ENCODE measurements at places on chromosomes 6 and 20.

- DNase-seq = no peak
Observed at GRCh38 chr6:170038251-170038650, 252.6 kb downstream of the DLL1 start.

DNA sequence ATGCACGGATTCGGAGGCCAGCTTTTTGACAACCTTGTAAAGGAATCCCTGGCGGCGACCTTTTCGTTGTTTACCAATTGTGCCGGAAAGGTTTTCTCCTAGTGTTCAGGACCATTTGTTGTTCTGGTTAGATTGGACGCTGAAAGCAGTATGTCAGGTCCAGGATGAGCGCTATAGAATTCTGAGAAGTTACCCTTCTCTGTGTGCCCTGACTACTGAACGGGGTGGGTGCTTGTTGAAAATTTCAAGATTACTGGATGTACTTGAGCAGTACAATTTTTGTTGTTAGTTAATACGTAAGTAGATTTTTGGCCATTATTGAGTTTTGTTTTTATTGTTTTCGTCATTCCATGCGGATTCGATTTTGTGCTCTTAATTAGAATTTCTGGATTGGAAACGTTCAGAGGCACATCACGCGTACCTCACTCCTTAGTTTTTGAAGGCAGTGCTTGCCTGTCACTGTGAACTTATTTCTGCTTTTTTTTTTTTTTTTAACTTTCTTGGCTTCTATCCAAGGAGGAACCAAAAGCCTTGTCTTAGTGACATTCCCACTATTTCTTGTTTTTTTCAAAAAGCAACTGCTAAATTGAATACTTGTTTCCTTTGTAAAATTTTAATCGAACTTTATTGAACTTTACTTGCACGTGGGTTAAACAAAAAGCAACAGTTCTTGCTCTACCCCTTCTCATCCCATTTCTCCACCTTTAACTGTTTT, 898 bp downstream of the XRN2 start:
- no peak for DNase-seq

DNA sequence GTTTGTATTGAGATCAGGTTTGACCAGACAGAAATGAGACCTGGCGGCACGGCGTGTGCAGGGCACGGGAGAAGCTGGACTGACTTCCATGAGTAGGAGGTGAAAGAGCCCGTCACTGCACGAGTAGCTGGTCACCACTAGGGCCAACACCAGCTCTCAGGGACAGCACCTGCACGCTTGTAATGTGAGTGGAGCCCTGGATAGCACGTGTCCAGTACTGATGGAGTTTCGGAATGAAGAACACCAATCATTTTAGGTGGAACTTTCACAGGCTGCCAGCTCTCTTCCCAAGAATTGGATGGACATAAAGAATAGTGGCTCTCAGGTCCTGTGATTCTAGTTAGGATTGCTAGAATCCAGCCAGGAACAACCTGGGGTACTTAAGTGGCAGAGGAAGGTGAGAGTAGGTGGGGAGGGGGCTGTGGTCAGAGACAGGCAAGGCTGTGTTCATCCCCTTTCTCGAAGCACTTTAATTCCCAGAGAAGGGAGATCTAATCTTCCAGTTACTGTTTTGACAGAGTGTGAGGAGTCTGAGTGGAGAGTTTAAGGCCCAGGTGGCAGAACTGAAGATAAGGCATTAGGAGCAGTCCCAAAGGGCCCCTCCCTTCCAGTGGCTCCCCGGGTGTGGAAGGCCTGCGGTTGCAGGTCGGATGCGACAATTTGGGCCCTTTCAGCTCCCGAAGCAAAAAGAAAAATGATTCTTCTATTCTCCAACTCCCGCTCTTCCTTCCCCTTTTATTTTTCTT, 314.8 kb downstream of the QKI start:
- DNase-seq = no peak

DNA sequence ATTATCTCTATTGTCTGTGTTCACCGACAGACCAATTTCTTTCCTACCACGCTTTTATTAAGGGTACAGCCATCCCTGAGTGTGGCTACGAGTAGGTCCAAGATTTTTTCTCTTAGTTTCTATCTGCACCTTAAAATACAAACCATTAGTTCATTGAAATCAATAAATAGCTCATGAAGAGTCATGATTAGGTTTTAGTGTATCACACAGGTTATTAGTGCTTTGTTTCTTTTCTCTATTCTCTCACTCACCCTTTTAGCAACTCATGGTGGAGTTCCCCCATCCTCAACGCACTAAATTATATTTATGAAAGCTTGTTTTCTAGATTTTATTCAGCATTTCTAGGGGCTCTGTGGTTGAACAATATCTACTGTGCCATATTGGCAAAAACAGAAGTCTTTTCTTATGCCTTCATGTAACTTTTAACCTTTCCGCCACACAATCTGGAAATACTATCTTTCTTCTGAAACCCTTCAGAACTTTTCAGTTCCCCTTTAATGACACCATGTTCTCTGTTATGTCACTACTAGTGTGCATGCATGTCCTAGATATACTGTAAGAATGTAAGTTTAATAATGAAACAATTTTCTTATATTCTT, 128.2 kb upstream of the LAMA2 start:
- no peak for DNase-seq

GRCh38 chr20:14441201-14441600, 103.8 kb upstream of the FLRT3 start:
- DNase-seq = no peak

GRCh38 chr6:137193256-137194070, 20.0 kb upstream of the IL22RA2 start:
- no peak for DNase-seq

DNA sequence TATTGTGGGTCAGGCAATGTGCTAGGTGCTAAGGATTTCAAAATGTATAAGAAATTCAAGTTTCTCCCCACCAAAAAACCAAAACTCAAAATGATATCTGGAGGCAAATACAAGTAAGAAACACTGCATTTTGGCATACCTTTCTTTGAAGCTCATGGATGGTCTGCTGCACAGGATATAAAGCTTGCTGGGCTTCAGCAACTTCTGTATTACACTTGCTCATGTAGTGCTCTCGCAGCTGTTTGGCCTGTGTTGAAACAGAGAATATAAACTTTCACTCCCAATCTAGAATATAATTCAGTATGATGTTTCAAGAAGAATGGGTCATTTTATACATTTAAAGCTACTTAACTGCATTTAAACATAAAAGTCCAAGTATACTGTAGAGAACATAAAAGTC, 39.6 kb downstream of the SHPRH start:
- DNase-seq = no peak

- DNase-seq = no peak
Observed at GRCh38 chr6:125370343-125370742, 68.6 kb upstream of the HDDC2 start.
